GM18507 (cell line): ENCODE measurements at places on chromosomes 7 and 10.

DNA sequence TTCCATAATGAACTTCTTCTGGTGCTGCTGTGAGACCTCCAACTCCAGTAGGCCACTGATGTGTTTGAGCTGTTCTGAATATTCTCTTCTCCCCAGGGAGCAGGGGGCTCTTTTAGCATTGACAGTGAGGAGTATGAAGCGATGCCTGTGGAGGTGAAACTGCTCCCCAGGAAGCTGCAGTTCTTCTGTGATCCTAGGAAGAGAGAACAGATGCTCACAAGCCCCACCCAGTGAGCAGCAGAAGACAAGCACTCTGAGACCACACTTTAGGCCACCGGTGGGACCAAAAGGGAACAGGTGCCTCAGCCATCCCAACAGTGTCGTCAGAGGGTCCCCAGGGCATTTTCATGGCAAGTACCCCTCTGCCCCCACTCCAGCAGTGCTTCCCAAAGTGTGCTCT lies 49.3 kb downstream of the DENND11 start:
- DNase-seq, result no peak

- DNase-seq, result no peak
These were observed 10.9 kb upstream of the NFE2L3 start for GRCh38 chr7:26141077-26141476.

- no peak for DNase-seq
These were observed 45.9 kb upstream of the ARHGAP12 start for GRCh38 chr10:31974434-31975124.

DNA sequence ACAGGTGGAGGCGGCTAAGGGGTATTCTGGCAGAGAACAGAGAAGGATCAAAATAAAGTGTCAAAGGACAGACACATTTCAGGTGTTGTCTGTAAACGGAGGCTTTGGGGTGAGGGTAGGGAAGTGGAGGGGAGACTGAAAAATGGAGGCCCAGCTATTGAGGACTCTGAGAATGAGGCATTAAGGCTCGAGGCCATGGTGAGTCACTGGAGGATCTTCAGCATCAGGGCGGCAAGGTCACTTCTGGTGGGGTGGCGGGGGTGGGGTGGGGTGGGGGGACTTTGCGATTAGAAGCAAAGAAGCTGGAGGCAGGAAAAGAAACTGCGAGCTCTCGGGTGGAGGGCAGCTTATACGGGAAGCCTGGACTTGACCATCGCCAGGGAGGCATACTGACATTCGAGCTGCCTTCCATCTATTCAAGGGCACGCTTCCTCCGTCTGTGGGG lies 58.4 kb upstream of the PCGF5 start:
- DNase-seq, result no peak
